Right cardiac atrium (tissue), 5 donors: ENCODE measurements at places on chromosomes 1 and 21. TPM values are rescaled to one million over a fixed set of nuclear protein-coding genes. Genes with fewer than 3 reads are reported as not detected.

The PTPN7 gene
- total RNA-seq, result 1.7 TPM

The OR2L3 gene
- total RNA-seq, result not detected

The PEA15 gene
- 223 TPM for total RNA-seq

The SELENOF gene
- total RNA-seq, result 102 TPM

The SHE gene
- 20.0 TPM for total RNA-seq

GRCh38 chr1:150876119-150876454, 312 bp downstream of the ARNT start:
- DNase-seq, result no peak

The MPL gene
- total RNA-seq, result 1.4 TPM

The DEPDC1 gene
- 0.08 TPM for total RNA-seq

DNA sequence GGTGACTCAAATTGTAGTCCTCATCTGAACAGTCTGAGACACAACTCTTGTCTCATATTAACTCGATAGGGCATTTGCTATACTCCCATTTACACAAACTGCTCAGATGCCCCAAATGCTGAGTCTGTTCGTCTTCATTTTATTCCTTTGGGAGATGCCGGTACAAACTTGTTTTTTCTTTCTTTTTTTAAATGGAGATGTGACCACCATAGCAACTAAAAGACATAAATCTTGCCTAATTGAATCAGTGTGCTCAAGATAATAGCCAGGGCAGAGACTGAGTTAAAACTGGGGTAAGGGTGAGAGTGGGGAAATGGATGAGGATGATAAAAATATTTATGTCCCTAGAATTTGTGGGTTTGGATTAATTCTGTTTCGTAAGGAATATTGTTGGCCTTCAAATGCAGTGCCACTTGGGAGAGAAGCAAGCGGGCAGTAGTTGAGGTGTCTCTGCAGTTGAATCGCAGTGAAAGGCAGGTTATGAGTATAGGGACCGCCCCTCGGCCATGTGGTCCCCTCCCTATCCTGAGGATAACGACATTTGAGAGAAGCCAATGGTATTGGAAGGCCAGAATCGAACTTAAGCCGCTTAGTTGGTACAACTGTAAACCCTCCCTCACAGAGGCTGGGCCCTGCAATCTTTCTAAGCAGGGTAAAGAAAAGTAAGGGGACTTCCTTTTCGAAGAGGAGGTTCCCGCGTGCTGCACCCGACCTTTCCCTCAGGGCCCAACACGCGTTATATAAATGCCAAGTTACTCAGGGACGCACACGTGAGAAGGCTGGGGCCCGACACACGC, 859 bp upstream of the LRRC8B start:
- DNase-seq, result peak; percentile 28

DNA sequence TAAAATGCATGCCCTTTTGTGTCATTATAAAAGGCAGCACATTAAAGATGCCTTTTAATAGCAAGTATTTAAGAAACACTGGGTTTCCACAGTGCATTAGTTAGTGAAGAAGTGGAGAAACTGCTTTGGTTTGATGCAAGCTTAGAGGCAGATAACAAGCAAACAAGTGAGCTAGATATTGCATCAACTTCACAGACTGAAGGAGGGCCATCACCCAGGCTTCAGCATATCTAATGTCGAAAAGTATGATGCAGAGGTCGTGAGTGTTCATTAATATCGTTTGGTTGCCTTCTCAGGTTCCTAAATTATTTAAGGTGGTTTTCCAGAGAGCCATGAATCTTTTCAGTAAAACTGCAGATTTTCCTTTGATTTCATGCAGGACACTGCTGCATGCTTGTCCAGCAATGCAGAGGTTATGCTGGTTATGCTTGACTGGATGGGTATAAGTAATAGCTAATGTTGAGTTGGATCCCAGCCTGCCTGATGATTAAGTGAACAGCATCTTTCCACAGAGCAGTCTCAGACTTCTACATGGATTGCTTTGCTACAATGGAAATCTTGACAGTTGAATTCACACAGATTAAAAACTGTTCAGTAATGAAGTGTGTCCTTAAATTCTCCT, 69.7 kb upstream of the IPO9 start:
- no peak for DNase-seq

DNA sequence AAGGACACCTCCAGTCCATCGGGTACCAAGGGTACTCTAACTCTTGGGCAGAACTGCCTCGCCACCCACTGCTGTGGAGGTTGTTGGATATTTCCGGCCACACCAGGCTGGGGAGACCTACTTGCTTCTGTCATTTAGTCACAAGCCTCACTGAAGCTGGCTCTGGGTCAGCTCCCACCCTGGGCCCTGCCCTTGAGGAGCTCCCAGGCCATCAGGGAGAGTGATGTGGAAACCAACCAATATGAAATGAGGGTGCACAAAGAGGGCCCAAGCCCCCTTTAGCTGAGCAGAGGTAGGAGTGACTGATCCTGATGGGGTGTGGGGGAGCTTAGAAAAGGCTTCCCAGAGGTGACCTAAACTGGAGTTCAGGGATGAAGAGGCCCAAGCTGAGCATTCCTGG, 19.6 kb downstream of the PARS2 start:
- DNase-seq, result no peak

The ZNF593OS gene
- not detected for total RNA-seq

DNA sequence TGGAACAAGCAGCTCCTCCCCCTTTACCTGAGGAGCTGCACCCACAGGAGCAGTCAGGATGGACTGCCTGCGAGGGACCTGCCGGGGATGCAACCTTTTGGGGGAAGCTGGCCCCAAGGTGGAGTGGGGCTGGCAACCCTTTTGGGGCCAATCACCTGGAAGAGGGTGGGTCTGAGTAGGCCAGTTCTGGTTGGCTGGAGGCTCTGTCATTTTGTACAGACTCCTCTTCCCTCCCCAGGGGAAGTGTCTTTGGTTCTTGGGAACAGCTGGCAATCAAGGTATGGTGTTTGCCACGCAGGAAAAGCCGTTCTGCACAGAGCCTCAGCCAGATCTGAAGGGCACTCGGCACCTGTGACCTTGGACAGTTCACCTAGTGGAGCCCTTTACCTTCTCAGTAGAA, 280 bp upstream of the A3GALT2 start:
- no peak for DNase-seq
